ENCODE measurements at places on chromosomes 1 and 21.

- H3K4me3 ChIP-seq: no peak overlapping the region
- H3K4me1 ChIP-seq: no peaks in the 10 kb centered on the region
- H3K27ac ChIP-seq: no peak overlapping the region
- no peak for DNase-seq
- no peaks in the 10 kb centered on the region for H3K36me3 ChIP-seq
Measured at GRCh38 chr1:153629971-153630370, 1.7 kb downstream of the S100A1 start.

GRCh38 chr21:33441489-33442477 is 38.0 kb downstream of the TMEM50B start:
- H3K4me3 ChIP-seq: no peak overlapping the region
- no peak overlapping the region for H3K27ac ChIP-seq
- DNase-seq: no peak
- H3K4me1 ChIP-seq: no peaks in the 10 kb centered on the region
- H3K36me3 ChIP-seq: peaks cover 6% of the 10 kb centered on the region

- no peaks in the 10 kb centered on the region for H3K36me3 ChIP-seq
- no peaks in the 10 kb centered on the region for H3K27me3 ChIP-seq
- DNase-seq: no peak
- H3K27ac ChIP-seq: no peak overlapping the region
Measured at GRCh38 chr1:190327271-190327670, 150.4 kb downstream of the BRINP3 start.

DNA sequence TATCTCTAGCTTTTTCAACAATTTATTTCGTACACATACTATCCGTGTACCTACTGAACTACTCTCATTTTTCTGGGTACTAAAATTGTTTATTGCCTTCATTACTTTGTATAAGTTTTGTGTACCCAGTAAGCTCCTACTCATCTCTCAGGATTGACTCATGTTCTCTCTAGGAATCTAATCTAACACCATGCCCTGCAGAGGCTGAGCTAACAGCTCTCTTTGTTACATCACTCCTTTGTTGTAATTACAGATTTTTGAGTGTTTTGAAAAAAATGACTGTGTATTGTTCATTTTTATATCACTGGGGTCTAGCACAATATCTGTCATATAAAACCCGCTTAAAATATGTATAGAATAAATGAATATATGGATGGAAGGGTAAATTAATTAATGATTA is 167.1 kb downstream of the ATP6V1G3 start:
- no peak overlapping the region for H3K27ac ChIP-seq
- H3K4me1 ChIP-seq: no peaks in the 10 kb centered on the region
- H3K4me3 ChIP-seq: no peak overlapping the region
- no peaks in the 10 kb centered on the region for H3K27me3 ChIP-seq
- no peak for DNase-seq

DNA sequence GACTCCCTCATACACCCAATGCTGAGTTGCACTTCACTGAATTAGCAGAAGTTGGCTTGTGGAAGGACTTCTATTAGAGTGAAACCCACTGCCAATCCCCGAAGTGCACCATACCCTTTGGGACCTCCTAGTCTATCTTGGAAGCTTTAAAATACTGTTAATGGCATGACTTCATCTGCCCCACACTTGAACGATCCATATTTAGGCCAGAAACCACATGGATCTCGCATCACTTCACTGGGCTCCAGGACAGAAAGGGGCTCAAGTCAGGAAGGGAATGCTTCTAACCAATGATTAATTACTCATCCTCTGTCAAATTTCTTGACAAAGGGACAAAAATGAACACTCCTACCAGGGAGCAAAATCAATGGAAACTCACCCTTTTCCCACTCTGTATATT is 69.1 kb downstream of the BCAR3 start:
- no peaks in the 10 kb centered on the region for H3K36me3 ChIP-seq
- no peaks in the 10 kb centered on the region for H3K27me3 ChIP-seq
- H3K4me1 ChIP-seq: peaks cover 24% of the 10 kb centered on the region
- DNase-seq: no peak
- H3K27ac ChIP-seq: no peak overlapping the region

- H3K27me3 ChIP-seq: no peaks in the 10 kb centered on the region
- no peaks in the 10 kb centered on the region for H3K36me3 ChIP-seq
- H3K4me1 ChIP-seq: peaks cover 14% of the 10 kb centered on the region
- DNase-seq: no peak
Measured at GRCh38 chr1:168709405-168710363, 19.3 kb downstream of the DPT start.

GRCh38 chr1:234481771-234482170 is 2.8 kb upstream of the TARBP1 start:
- no peaks in the 10 kb centered on the region for H3K36me3 ChIP-seq
- no peak overlapping the region for H3K27ac ChIP-seq
- no peak for DNase-seq
